ENCODE measurements at places on chromosomes 1 and 21. TPM values are rescaled to one million over a fixed set of nuclear protein-coding genes. Genes with fewer than 3 reads are reported as not detected.

The OLFML3 gene
- 5.2 TPM for total RNA-seq

The GSTM5 gene
- not detected for total RNA-seq

The DISC1 gene
- 0.34 TPM for total RNA-seq

The MRAP gene
- total RNA-seq = not detected

The TATDN3 gene
- 13.3 TPM for total RNA-seq

The TMPRSS3 gene
- total RNA-seq = 0.38 TPM

The CELA3A gene
- total RNA-seq = not detected

The FAM167B gene
- 0.84 TPM for total RNA-seq
